ENCODE measurements at places on chromosomes 6 and 20.

GRCh38 chr6:106736502-106736901, 107.1 kb downstream of the QRSL1 start:
- DNase-seq, result no peak

DNA sequence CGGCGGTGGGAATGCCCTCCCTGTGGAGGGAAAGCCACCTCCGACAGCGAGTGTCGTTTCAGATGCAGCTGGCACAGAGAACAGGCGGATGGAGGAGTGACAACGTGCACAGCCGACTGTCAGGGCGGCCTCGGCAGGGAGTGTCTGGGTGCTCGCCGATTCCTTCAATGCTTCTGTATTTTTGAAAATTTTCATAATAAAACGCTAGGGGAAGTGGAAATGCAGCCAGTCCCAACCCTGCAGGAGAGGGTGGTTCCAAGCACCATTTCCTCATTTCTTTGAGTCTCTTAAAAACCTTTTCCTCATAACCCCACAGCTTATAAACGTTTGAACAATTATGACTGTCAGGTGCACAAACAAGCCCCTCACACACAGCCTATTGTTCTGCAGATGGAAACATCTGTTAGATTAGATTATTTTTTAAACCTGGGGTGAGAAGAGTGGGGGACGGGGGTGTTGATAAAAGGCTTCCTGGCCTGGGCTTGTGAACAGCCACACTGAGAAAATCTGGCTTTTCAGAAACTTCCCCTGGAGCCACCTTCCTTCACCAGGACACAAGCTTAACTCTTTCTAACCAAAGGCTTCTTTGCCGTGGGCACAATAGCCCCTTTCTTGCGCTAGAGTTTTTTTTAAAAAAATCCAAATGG, 228.9 kb downstream of the ANKRD60 start:
- no peak for DNase-seq

GRCh38 chr20:6094063-6094462, 28.8 kb downstream of the FERMT1 start:
- DNase-seq, result no peak

DNA sequence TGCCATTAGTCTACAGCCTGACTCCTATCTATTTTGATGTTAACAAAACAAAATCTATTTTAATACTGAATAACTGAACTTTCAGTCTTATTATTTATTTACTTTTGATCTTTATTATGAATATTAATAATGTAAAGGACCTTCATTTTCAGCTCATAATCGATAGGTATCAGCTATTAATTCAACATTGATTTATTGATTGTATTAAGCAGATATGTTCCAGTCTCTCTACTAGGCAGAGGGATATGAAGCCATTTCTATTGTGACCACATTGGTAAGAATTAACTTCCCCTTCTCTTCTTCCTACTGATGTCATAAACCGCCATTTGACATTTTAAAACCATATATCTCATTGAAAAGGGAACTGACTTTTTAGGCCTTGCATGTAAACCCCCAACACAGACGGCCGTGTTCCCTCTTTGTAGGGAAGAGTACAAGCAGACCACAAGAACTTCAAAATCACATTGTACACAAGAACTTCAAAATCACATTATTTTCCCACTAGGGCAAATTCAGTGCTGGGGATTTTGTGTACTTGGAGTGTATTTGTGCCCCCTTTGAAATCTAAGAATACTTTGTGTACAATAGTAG, 69.5 kb upstream of the FABP7 start:
- DNase-seq, result no peak

DNA sequence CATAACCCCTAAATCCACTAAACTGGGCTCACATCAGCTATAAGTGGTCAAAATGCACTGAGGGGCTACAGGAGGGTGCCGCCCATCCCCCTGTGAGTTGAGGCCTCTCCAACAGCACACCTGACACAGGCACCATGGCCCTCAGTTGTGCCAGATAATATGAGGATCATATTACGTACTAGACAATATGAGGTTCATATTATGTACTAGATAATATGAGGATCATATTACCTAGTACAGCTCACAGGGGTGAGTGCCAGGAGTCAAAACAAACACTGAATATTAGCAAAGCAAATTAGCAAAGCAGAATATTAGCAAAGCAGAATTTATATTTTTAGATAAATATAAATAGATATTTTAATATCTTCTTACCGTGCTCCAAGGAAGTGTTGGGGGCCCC, 35.3 kb downstream of the CD24 start:
- no peak for DNase-seq

All from stimulated activated CD4-positive, alpha-beta T cell treated with anti-CD3 and anti-CD28 coated beads, Interleukin-15, amount 100 ng/mL, for 24 hours (primary cell).